Thoracic aorta (tissue), 2 donors: ENCODE measurements at places on chromosomes 2 and 18. TPM values are rescaled to one million over a fixed set of nuclear protein-coding genes. Genes with fewer than 3 reads are reported as not detected.

Gene RPRD1A
- total RNA-seq: 64.9 TPM

Gene CCDC74B
- 12.4 TPM for total RNA-seq

Gene SLC19A3
- total RNA-seq: 4.9 TPM

Gene ARHGAP28
- total RNA-seq: 0.41 TPM

Gene FEV
- not detected for total RNA-seq

GRCh38 chr2:234500394-234501006, 3.6 kb upstream of the ARL4C start:
- no peaks in the 10 kb centered on the region for H3K27me3 ChIP-seq
- peaks cover 8% of the 10 kb centered on the region for H3K4me1 ChIP-seq
- H3K27ac ChIP-seq: no peak overlapping the region
- H3K36me3 ChIP-seq: no peaks in the 10 kb centered on the region

DNA sequence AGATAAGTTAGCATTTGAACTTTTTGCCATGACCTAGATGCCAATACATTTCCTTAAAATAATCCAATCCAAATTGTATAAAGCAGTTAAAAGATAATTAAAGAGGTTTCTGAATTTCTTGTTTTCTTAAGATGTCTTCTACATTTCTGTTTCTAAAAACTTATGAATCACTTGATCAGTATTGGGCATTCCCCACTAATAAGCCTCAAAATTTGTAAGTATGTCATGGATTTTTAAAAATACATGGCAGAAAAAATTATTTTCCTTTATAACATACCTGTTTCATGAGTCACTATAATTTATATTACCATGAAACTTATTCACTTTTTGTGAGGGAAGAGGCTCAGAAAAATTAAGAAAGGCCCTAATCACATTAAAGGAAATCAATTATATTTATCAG, 90.3 kb upstream of the TFPI start:
- H3K36me3 ChIP-seq: no peaks in the 10 kb centered on the region
- H3K4me3 ChIP-seq: no peak overlapping the region
- H3K27ac ChIP-seq: no peak overlapping the region

DNA sequence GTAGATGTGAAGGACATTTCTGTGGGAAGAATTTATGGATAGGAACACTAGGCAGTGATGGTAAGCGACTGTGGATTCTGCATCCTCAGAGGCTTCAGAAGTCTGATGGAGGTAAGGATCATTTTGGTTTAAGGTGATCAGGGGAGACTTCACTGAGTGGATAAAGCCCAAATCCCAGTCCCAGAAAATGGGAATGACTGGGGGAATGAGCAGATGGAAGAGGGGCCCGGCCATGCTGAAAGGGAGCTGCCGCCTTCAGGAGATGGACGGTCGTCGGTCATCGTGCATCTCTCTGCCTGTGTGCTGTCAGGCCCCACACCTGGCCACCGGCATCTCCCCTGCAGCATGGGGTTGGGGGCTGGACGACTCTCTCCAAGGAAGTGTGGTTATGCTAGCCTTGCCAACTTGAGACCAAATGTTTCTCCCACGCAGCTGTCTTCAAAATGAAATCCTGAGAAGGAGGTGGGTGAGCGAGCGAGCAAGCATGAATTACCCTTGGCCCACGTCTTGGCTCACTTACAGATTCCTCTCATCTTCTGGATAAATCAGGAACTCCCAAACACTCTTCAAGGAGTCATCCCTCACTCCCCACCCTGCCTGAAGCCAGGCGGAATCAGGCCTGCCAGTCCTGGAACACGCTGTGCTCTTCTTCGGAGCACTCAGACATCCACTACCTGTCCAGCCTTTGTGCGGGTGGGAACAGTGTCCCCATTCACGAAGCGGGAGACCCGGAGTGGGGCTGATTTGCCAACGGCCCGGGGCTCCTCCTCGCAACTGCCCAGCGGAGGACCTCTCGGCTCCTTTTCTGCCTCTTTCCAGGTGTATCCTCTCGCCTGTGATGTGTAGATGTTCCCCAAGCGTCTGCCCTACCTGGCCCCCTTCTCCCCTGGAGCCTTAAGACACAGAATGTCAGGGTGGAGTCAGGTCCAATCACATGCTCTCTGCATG, 85.6 kb downstream of the PRKCE start:
- H3K27ac ChIP-seq: no peak overlapping the region
- no peaks in the 10 kb centered on the region for H3K36me3 ChIP-seq
- no peaks in the 10 kb centered on the region for H3K4me1 ChIP-seq
- no peak overlapping the region for H3K4me3 ChIP-seq
- H3K27me3 ChIP-seq: no peaks in the 10 kb centered on the region

- H3K27me3 ChIP-seq: no peaks in the 10 kb centered on the region
- no peak overlapping the region for H3K27ac ChIP-seq
- no peak overlapping the region for H3K4me3 ChIP-seq
- no peak for DNase-seq
- H3K36me3 ChIP-seq: no peaks in the 10 kb centered on the region
Measured at GRCh38 chr2:9638532-9638931, 7.7 kb upstream of the YWHAQ start.

GRCh38 chr18:63148449-63149301, 170.9 kb downstream of the BCL2 start:
- peaks cover 16% of the 10 kb centered on the region for H3K4me1 ChIP-seq
- no peaks in the 10 kb centered on the region for H3K27me3 ChIP-seq
- H3K36me3 ChIP-seq: no peaks in the 10 kb centered on the region
- DNase-seq: no peak

- peaks cover 55% of the 10 kb centered on the region for H3K36me3 ChIP-seq
- H3K27ac ChIP-seq: no peak overlapping the region
- DNase-seq: no peak
Measured at GRCh38 chr2:11769516-11769915, 23.1 kb downstream of the LPIN1 start.

DNA sequence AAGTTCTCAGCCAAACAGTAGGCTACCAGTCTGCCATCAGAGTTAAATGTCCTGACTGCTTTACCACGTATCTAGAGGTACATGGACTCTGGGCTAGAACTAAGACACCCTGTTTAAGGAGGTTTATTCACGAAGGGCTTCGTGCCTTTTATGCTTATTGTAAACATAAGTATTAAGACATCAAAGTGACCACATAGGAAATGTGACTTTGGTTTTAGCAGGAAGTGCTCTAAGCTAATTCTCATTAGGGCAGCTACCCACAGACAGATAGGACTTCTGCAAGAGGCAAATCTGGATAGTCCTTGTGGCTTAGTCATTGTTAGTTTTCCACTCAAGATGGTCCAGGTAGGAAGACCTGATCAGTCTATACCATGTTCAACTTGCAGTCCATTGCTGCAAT, 233.3 kb upstream of the MGAT5 start:
- no peak overlapping the region for H3K4me3 ChIP-seq
- H3K4me1 ChIP-seq: no peaks in the 10 kb centered on the region
- no peak overlapping the region for H3K27ac ChIP-seq
- H3K36me3 ChIP-seq: no peaks in the 10 kb centered on the region
- no peak for DNase-seq

DNA sequence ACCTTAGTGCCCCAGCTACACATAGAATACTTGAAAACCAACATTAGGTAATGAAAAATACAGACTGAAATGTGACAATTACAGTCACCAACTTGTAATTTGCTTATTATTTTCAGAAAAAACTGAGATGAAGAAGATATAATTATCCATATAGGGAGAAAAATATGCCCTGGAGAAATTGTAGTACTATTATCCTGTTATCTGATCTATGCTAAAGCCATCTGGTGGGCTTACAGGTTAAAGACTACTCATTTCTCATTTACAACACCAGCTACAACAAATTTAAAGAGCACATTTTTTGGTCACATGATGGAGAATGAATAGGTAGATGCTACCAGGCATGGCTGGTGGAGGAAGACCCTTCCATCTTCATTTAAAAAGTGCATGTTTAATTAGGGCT, 79.6 kb upstream of the NYAP2 start:
- H3K27me3 ChIP-seq: no peaks in the 10 kb centered on the region
- DNase-seq: no peak
- no peaks in the 10 kb centered on the region for H3K4me1 ChIP-seq
- H3K27ac ChIP-seq: no peak overlapping the region
